COR-L47 (cell line): ENCODE measurements at places on chromosomes 3 and 15.

DNA sequence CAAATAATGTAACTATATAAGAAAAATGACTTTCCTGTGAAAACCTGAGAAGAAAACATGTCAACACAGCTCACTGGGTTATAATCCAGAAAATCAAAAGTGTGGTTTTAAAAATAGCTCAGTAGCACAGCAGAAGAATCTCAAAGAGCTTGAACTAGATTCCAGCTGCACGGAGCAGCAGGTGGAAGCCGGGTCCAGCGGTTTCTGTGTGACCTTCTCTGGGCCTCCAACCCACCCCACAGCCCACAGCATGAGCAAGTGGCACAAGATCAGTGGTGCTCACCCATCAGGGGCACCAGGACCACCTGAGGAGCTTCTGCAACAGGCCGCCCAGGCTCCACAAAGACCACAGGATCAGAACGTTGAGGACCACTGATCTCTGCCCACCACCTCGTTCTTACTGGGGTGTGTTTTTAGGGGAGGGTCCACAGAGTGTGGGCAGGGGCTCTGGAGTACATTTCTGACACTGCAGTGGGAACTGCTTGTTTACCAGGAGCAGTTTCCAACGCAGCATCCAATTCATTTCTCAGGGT, 23.2 kb downstream of the SLC41A3 start:
- no peak for DNase-seq

- no peak for DNase-seq
Measured at GRCh38 chr15:48871542-48871941, 6.4 kb upstream of the EID1 start.

DNA sequence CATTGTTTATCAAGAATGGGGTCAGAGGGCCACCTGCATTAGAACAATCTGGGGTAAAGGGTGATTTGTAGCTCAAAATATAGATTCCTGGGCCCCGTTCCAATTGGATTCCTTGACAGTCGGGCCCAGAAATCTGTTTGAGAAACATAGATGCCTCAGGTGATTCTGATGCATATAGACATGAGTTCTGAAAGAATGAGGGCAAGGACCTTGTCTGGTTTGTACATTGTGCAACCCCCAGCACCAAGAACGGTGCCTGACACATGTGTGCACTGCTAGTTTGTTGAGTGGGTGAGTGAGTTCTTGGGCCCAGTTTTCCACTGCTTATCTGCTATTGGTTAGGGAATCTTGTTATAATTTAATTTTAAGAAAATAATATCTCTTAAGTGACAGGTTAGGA, 16.6 kb downstream of the CRYBG3 start:
- DNase-seq = no peak

- DNase-seq = no peak
Measured at GRCh38 chr3:37329465-37329864, 155.1 kb upstream of the LRRFIP2 start.

- DNase-seq = no peak
Measured at GRCh38 chr15:56394909-56395308, 29.7 kb downstream of the TEX9 start.

DNA sequence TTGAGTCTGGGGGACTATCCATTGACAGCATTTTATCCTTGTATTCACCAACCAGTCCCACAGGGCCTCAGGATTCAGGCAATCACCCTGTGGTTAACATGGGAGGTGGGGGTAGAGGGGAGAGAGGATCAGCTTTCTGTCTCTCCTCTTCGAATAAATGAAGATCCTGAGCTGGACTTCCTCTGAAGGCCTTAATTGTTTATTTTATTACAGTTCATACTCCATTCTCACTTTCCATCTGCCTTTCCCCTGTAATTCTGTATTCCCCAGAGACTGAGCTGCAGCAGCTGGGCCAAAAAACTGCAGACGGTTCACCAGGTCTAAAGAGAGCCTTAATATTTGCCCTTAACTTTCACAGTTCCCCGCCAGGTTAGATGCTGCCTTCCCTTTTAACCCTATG, 11.9 kb downstream of the TAGLN3 start:
- no peak for DNase-seq

DNA sequence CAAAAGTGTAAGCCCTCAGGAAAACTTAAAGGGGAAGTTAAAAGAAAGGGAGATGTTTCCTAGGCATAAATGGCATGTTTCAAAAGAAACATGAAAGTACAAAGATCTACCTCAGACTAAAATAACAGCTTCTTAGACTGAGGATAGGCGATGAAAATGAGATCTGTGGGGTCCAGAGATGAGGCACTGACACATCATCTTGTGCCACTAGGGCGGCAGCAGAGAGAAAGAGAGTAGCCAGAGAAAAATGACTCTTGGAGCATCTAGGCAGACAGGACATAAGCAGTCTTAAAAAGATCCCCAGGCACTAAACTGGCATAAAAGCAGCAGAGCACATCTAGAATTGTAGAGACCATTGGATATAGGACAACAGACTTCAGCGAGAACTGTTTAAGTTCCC, 42.5 kb upstream of the RFX7 start:
- DNase-seq = no peak

DNA sequence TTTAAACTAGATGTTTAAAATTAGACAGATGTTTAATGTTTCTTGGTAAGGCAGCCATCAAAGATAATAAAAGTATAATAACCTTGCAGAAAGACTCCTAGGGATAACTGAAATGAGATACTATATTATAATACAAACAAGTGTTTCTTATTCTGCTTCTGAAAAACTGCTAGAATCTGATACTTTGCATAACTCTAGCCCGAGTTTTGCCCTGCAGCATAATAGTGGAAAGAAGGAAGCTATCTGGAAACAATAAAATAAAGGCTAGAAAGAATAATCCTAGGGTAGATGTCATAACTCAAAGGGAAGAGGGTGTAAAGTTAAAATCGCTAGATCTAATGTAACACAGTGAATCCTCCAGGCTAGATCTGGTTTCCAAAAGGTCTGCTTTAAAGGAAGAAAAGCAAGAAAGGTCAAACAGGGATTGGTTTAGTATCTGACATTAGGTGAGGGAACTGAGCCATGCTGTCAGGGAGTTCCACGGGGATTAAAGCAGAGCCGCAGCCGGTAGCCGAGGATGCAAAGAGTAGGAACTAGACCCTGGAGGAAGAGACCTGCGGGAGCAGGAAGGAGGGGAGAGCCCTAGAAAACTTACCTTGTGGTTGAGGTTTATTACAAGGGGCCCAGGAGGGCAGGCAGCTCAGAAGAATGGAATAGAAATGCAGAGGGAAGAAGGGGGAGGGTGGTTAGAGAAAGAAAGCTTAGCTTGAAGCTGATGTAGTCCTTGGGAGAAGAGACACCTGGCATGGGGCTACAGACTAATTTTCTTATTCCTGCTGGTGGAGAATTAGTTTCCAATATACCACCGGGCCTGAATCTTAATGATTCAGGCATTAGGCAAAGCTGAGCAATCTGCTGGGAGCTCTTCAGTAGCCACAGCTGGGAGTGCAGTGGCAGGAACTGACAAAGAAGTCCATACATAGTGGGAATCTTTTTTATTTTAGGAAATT, 46.1 kb upstream of the TUSC7 start:
- no peak for DNase-seq

DNA sequence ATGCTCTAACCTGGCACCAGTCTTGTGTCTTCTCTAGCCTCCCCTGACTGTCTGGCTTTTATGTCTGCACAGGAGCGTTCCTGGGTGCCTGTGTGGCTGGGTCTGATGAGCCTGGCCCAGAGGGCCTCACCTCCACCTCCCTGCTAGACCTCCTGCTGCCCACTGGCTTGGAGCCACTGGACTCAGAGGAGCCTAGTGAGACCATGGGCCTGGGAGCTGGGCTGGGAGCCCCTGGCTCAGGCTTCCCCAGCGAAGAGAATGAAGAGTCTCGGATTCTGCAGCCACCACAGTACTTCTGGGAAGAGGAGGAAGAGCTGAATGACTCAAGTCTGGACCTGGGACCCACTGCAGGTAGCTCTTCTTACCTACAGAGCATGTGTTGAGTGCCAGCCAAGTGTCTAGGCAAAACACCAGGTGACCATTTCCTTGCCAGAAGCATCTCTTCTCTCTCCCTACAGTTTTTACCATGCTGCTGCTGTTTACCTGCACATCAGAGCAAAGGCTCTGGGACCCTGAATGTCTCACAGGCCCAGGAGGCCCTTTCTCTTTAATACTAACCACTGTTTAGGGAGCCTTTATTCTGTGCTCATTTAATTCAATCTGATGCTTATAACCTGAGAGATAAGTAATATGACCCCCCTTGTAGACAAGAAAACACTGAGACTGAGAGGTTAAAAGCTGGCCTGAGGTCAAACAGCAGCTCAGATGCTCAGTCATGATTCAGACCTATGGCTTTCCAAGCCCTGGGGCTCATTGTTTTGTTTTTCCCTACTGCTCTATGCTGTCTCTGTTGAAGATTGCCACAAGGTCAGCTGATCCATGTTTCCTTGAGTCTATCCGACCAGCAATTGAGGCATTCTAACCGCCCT, 10.4 kb downstream of the PODXL2 start:
- DNase-seq = peak; percentile 26

DNA sequence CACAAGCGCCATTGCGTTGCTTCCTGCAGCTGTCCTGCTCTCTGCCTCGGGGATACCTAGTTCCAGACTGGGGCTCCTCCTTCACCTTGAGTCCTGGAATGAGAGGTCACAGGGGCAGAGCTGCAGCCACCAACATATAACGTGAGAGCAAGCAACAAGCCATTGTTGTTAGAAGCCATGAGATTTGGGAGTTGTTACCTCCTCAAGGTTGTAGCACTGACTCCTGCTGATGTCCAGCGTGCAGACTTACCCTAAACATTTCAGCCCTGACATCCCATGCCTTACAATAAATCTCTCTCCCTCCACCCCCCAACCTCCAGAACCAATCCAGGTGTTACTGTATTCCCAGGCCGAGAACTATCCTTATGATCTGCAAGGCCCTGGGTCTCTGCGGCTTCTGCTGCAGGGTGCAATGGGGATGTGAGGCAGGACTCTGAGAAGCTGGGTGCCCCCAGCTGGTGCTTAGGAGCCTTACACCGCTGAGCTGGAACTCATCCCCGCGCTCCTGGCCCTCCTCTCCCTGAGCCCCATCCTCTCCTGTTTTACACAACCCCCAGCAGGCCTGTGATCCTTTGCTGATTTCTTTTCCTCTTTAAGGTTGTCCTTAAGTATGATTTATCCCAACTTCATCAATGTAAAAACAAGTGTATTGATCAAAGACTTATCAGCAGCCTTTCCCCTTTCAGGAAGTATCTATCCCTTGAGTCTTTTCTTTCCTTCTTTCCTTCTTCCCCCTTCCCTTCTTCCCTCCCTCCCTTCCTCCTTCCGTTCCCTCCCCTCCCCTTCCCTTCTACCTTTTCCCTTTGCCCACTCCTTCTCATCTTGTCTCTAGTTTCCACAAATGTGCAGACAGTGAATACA, 84.2 kb upstream of the ABHD2 start:
- DNase-seq = no peak

DNA sequence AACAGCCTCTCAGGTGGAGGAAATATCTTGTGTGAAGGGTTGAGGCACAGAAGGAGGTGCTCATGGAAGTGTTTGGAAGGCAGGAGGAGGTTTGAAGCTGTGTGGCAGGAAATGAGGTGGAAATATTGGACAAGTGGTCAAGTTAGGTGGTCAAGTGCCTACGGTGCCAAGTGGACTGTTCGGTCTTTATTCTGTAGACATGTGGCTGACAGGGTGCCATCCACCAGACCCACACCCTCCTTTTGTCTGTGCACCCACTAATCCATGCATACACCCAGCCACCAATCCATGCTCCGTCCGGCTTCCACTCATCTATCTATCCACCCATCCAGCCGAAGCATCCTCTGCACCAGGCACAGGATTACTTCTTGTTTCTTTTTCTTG, 2.2 kb downstream of the SLC6A20 start:
- DNase-seq = no peak

DNA sequence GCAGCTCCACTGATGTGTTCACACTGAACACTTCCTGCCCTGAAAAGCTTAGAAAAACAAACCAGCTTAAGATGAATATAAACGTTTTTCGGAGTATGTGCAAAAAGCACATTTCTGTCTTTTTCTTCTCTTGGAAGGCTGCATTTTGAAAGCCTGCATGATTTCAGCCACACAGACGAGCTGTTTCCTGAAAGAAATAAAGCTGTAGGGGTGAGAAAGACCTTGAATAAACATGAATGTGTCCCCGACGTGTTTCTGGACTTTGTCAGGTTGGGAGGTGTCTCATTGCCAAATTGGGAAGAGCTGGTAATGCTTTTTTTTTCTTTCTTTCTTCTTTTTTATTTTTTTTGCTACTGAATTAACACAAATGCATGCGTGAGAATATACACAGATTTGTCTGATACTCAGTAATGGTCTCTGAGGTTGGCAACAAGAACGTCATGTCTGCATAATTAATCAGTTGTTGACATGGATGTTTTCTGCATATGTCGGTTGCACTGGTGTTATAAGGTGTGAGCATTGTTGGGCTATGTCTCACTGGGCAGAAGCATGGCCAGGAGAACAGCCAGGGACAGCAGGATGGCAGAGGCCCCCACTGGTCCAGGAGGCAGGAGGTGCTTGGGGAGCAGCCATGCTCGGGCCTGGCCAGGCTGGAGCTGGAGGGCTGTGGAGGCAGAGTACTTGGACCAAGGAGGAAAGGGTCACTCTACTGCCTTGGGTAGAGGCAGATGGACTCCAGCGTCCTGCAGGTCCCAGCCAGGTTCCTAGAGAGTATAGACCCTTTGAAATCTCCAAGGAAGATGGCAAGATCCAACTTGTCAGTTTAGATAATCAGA, 39.0 kb downstream of the ADAMTSL3 start:
- no peak for DNase-seq

DNA sequence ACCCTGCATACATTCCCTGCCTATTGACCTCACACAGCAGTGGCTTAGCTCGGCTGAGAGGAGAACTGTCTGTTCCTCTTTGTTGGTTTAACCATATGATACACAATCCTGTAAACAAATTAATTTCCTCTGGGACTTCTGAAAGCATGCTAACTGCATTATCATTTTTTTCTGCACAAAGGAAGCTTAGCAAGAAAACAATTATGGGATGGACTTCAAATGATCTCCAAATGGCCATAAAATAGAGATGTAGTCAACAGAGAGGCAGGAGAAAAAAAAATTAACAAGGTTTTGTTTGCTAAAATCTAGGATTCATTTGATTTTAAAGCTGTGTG, 14.4 kb upstream of the TMC3 start:
- DNase-seq = no peak

GRCh38 chr3:66665021-66665695, 164.3 kb upstream of the LRIG1 start:
- no peak for DNase-seq
